Activated CD4-positive, alpha-beta T cell treated with anti-CD3 and anti-CD28 coated beads, Interleukin-2, amount 50 U/mL, for 4 hours (primary cell): ENCODE measurements at places on chromosomes 2 and 18.

DNA sequence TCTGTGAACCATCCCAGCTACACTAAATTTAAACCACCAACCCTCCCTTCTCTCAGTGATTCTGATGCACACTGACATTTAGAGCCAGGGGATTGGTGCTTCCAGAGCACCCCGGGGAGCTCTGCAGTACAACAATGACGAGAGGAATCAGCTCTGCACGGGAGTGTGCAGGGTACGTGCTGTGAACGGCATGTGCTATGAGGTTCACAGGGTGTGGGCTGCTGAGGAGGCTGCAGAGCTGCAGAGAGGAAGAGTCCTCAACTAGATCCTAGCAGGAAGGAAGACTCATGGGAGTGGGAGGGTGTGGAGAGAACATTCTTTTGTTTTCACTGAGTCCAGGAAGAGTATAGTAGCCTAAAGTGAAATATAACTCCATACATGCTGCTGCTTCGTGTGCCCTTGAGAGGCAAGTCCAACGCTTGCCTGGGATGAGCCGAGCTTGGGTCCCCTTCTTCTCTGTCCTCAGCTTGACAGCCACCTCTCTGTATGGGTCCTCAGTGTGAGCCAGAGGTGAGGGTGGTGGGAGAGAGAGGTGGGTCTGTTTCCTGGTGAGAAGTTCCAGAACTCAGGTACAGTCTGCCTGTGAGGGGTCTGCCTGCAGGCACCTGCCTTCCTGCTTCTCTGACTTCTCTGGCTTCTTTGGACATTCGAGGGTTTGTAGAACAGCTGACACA, 118.8 kb downstream of the CTIF start:
- no peak for DNase-seq

GRCh38 chr2:604854-605524, 72.2 kb downstream of the TMEM18 start:
- DNase-seq: no peak

GRCh38 chr2:118059919-118060478, 28.3 kb upstream of the INSIG2 start:
- no peak for DNase-seq

DNA sequence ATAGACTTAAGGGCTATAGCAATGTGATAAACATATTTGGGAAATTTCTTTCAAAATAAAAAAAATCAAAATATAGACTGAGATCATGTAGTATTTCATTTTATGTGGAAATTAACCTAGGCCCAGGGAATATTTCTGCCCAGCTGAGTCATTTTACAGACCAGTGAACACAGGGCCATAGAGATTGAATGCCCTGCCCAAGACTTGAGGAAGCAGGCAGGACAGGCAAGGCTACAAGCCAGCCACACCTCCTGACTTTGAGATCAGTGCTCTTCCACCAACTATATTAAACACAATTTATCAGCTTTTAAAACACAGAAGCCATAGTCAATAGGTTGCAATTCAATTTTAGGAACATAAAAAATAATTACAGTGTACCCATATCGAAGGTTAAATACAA, 12.9 kb downstream of the CCDC148 start:
- no peak for DNase-seq

DNA sequence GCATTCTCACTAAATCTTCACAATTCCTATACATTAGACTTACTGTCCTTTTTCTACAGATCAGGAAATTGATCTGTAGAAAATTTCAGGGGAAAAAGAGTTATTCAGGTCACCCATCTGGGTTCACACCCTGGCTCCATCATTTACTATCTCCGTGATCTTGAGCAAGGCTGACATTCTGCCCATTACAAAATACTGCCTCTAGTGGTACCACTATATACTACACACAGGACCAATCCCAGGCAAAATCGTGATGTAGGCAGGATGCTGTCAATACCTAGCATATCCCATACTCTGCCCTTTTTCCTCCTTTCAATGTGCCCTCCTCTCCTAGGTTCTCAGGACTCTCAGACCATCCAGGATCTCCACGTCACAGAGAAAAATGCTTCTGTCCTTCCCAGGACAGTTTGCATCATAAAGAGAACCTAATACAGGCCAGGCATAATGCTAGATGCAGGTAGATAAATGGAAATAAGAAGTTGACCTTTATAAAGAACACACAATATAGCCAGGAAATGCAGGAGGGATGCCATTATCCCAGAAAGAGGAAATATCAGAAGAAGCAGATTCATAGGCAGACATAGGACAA, 101.9 kb downstream of the CDH20 start:
- DNase-seq: no peak

DNA sequence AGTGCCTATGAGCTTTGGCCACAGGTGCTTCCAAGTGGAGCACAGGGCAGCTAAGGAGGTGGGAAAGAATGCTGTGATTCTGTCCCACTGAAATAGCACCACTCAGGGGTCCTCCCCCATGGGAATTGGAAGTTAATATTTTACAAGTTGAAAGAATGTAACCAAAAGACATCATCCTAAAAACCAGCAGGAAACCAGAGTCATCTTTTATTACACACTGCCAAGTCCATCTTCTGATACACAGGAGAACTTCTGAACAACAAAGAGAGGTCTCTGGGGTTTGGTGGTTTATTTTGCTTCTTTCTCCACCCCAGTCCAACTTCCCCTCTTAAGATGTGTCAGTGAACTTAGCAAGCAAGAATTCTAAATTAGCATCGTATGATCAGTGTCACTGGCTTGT, 47.7 kb downstream of the COLEC12 start:
- no peak for DNase-seq

DNA sequence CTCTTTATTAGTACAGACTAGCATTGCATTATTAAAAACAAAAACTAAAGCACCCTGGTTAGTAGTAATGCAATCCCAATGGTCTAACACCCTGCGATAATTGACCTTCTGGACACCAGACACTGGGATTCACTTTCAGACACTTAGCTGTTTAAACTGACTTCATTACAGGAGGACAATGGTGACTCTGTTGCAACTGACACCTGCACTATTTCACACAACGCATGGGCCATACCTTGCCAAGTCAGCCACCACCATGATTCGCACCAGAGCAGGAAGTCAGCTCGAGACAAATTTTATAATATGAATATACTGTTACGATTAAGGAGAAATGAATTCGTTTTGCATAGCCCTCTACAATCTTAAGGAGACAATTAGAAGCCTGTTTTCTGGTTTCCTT, 150.7 kb downstream of the MEIS1 start:
- DNase-seq: no peak

DNA sequence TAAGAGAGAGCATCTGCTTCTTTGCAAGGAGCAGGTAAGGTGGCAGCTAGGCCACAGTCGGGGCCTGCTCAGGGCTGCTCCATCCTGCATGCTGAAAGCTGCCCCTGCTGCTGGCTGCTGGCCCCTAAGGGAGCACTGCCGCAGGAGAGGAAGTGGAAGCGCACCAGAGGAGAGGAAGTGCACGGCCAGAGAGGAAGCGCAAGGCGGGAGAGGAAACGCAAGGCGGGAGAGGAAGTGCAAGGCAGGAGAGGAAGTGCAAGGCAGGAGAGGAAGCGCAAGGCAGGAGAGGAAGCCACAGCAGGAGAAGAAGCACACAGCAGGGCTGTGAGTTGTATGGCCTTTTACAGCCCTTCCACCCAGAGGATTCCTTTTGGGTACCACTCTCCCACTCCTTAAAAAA, 539.0 kb upstream of the TNP1 start:
- DNase-seq: no peak
